ENCODE measurements at places on chromosomes 7 and 10. TPM values are rescaled to one million over a fixed set of nuclear protein-coding genes. Genes with fewer than 3 reads are reported as not detected.

COL17A1 gene
- total RNA-seq: 0.15 TPM

CDK5 gene
- 16.4 TPM for total RNA-seq

FAM200A gene
- total RNA-seq: 3.6 TPM

TDRD1 gene
- total RNA-seq: 1.7 TPM

C10orf105 gene
- total RNA-seq: not detected

OPN4 gene
- total RNA-seq: not detected

TRIL gene
- 11.6 TPM for total RNA-seq

POLR3A gene
- total RNA-seq: 10.0 TPM
